ENCODE measurements at places on chromosomes 11 and 22. TPM values are rescaled to one million over a fixed set of nuclear protein-coding genes. Genes with fewer than 3 reads are reported as not detected.

SEPTIN3 gene
- not detected for total RNA-seq

DNA sequence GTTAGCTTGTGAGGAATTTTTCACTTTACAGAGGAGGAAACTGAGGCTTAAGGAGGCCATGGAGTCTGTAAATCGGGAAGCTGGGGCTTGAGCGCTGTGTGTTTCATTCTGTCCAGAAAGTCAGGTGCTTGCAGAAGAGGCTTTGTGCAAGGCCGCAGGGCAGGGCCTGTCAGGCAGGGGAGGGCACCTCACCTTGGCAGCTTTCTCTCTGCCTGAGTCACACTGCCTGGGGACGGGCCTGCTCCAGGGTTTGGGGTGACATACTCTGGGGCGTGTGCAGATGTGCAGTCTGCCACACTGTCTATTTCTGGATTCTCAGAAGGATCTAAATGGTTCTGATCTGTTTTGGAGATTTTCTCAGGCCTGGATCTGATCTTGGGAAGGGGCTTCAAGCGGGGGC is 8.4 kb downstream of the INCENP start:
- no peak for DNase-seq

GRCh38 chr11:111514216-111515031 is at the start of gene HOATZ:
Gene HOATZ (plus strand): TSS chr11:111514778. CDS start chr11:111514785, 7 bp downstream.
- no peak for DNase-seq

SMDT1 gene
- total RNA-seq, result 2.6 TPM

DNA sequence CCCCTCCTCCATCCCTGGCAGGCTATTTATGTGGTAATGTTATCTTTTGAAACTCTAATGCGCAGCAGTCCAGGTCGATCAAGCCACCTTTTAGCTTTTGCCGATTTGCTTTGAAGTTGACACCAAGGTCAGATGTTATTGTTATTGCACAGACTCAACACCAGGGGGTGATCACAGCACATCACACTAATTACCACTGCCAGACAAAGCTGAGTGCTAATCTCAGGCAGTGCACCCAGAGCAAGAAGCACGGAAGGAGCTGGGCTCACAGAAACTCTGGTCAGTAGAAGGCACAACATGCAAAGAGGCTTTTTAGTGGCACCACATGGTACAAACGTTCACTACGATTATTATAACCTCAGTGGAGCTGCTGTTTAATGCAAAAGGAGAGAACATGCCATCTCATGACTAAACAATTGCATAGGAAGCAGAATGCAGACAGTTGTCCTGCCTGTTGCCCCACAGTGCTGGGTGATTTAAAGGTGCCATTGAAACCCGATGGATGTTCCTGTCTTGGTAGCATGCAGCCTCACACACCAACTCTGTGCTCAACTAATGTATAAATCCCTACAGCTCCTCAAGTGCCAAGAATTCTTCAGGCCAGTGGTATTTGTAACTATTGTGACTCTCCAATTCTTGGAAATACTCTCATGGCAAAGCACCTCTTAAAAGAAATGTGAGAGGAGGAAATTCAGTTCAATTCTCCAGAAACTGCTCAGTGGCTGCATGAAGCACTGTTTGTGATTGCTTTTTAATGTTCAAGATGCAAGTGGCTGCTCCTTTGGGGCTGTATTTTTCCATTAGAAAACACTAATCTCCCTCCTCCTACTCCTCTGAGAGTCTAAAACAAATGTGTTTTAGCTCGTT is 353.9 kb upstream of the DDI1 start:
- DNase-seq, result peak; percentile 60

- DNase-seq, result no peak
Observed at GRCh38 chr11:117623831-117624271, 173.2 kb downstream of the DSCAML1 start.

MOV10L1 gene
- 0.23 TPM for total RNA-seq

DNA sequence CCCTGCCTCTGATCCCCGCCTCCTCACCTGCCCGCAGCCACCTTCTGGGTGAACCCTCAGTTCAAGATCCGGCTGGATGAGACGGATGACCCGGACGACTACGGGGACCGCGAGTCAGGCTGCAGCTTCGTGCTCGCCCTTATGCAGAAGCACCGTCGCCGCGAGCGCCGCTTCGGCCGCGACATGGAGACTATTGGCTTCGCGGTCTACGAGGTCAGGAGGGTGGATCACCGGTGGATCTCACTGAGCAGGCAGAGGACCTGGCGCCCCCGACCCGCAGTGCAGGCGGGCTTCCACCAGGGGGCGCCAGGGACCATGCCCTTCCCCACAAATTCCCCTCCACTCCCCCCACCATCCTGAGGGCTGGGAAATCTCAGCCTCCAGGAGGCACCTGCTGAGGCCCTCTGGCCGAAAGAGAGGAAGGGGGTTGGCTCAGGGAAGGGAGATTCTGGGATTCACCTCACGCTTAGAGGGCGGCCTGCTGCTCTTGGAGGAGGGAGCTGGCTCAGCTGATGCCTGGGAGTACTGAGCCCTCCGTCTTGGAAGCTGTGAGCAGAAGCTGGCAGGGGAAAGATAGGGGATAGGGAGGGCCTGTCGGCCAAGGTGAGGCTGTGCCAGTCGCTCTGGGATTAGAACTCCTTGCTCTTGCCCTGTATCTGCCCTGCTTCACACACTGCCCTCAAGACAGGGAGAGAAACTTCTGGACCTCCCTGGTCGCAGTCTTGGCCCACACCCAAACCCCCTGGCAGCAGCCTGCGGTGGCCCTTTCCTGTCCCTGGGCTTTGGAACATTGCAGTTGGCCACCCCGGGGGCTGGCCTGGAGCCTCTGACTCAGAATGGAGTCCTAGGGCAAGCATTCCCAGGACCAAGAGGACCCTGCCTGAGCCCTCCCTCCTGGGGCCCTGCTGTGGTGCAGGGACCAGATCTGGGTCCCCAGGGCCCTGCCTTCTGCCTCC is 23.2 kb downstream of the CAPN1 start:
- DNase-seq, result peak; percentile 18

DNA sequence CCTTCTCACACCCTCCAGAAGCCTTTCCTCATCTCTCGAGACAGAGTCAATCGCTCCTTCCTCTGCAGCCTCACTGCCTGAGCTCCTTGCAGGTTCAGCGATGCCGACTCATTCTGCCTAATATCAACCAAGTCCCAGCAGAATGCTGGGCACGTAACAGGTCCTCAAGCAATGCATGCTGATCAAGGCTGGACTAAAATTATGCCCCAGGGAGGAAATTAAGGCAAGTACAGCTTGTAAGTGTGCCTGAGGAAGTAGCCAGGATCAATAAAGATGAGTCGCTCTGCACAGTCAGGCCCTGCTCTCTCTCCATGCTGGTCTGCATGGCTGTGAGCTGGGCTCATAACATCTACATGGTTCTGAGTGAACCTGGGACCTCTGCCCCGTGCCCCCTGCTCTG is 25.6 kb upstream of the NRIP3 start:
- DNase-seq, result no peak

GRCh38 chr11:61690706-61691379 is 10.7 kb downstream of the DAGLA start:
- no peak for DNase-seq

- DNase-seq, result no peak
Observed at GRCh38 chr22:17172029-17172833, 13.2 kb upstream of the HDHD5 start.

DNA sequence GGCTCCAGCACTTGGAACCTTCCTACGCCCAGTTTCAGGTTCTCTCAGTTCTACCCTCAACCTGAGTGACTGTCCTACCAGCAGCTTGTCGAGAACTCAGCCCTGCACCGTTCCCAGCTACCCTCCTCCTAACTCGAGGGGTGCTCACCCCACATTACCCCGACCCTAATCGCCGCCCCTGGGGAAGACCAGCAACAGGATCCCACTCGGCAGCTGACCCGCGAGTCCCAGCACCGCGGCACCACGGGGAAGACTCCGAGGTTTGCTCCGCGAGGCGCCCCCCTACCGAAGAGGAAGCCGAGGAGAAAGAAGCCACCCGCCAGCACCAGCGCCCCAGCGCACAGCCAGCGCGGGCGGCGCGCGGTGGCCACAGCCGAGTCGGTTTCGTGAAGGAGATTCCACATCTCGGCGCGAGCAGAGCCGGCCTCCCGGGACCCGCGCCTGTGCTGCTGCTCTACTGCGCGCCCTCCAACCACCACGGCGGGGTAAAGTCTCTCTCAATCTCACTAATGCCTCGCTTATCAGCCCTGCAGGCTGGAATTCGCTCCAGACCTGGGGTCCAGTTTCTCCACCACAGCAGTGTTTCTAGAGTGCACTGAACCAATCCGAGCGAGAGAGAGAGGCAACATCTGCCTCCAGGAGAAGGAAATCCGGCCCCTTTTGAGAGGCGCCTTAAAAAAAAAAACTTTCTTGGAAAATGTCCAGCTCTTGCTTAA is at the start of gene FOLH1:
TSS of gene FOLH1 (minus strand) at position 597 of the 716 bp plus-strand sequence. CDS start at position 404, 193 bp downstream.
- no peak for DNase-seq

- no peak for DNase-seq
Observed at GRCh38 chr11:79441461-79441875, 638 bp upstream of the TENM4 start.

DNA sequence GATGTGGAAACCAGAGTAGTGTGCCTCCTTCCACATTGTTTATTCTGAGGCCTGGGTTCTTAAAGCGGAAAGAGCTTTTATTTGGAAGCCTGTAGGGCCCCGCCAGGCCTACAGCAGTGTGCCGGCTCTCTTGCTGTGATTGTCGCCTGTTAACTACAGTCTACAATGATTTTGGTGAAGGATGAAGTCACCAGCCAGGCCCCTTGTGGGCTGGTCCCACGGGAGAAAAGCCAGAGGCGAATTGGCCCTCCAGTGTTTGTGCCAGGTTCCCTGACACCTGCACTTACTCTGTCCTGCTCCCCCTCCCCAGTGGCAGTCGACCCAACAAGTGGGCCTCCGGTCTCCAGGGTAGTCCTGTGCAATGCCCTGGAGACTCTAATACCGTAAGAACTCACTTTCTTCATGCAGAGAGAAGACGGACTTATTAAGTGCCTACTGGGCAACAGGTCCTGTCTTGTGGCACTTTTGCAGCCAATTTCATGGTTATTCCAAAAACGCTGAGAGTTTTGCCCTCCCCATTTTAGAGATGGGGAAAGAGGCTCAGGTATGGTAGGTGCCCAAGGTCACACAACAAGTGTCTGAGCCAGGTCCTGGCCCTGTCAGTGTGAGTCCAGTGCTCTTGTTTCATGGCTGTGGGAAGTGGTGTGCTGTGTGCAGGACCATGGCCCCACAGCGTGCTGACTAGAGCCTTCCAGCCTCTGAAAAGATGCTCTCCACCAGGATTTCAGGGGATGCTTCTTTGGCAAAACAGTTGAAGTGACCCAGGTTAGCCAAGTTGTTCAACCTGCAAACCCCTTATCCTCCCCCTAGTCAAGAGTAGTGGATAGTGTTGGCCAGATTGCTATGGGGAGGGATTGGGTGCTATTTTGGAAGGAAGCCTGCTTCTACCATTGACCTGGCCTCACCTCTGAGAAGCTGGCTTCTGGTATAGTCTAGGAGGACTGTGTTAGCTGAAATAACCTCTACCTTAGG is 1.4 kb downstream of the MICAL2 start:
- no peak for DNase-seq

GRCh38 chr11:65576867-65577755 is 1.3 kb downstream of the EHBP1L1 start:
- DNase-seq, result peak; percentile 86

DNA sequence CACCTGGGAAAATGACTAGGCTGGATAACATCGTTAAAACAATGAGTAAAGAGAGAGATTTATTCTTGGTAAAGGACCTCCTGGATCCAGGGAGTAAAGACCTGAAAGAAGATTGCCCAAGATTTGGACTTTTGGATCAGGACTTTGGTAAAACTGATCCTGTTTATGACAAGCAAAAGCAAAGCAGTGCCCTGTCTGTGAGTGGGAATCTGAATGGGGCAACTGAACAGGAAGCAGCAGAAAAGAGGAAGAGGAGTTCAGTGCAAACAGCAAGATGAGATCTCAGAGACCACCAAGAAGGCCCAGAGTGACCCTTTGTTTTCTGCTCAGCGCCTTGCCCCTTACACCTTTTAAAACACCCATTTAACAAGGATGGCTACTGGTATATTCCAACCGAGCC is 122.0 kb downstream of the VPREB1 start:
- DNase-seq, result no peak

- DNase-seq, result no peak
Observed at GRCh38 chr11:114596175-114596919, 761 bp upstream of the NXPE4 start.

DNA sequence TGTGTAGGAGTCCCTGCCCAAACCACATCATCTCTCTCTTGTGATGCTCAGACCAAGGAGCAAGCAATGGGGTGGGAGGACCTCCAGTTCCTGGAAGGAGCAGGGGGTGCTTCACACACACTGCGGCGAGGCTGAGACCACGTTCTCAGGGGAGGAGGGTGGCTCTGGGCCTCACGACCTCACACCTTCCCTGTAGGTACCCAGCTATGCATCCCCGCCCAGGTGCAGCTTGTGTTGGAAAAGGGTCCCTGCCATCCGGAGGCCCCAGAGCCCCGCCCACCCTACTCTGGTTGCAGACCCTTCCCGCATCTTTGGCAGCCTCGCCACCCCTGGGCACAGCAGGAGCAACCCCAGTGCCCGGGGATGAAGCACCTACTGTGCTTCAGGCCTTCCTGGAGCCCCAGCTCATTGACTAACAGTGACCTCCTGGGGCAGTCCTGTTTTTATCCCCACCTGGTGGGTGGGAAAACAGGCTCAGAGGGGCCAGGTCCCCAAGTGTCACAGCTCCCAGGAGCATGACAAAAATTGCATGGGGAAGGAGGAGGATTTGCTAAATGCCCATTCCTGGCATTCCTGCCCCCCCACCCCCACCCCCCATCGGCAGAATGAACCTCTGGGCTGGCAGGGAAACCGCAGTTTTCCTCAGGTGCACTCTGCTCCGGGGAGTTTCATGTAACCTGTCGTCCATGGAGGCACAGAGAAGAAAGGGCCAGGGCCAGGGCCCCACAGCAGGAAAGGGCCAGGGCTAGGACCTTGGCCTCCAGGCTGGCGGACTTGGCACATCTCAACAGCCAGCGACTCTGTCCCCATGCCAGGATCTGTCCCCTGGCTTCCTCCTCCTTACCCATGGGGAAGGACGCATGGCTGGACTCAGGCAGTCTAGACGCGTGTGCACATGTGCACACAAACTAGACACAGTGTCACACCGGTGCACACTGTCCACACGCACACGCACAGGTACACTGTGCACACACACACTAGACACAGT is 81.0 kb downstream of the IGLL1 start:
- no peak for DNase-seq

GRCh38 chr11:24556693-24557092 is 59.8 kb downstream of the LUZP2 start:
- DNase-seq, result no peak

GRCh38 chr11:22774716-22775115 is 54.9 kb downstream of the SVIP start:
- DNase-seq, result no peak

SYNGR1 gene
- 0.45 TPM for total RNA-seq

- no peak for DNase-seq
Observed at GRCh38 chr11:133123796-133124195, 408.5 kb downstream of the OPCML start.

GRCh38 chr11:84865257-84865656 is 761.9 kb downstream of the DLG2 start:
- DNase-seq, result peak; percentile 33

DNA sequence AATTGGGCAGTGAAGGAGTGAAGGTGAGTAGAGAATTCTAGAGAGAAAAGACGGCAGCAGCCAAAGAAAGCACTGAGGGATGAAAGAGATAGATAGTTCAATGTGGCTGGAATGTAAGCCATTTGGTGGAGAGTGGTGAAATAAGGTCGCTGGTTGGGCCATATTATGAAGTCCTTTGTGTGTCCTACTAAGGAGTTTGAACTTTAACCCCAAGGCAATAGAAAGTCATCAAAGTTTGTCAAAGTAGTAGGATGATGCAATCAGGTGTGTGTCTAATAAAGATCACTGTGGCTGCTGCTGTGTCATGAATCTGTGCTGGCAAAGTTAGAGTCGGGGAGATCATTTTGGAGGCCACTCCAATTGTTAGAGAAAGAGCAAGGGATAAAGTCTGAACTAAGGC is 18.7 kb downstream of the RNF121 start:
- DNase-seq, result no peak

Data from LHCN-M2 (cell line).